ENCODE measurements at places on chromosomes 7 and 10. TPM values are rescaled to one million over a fixed set of nuclear protein-coding genes. Genes with fewer than 3 reads are reported as not detected.

Gene C7orf33
- not detected for total RNA-seq

Gene UPK3B
- total RNA-seq, result not detected

Gene TAS2R4
- total RNA-seq, result 0.32 TPM

Gene TBC1D12
- total RNA-seq, result 9.6 TPM

Gene TUBAL3
- total RNA-seq, result not detected

Gene TAC1
- not detected for total RNA-seq

Gene TRIM73
- 0.50 TPM for total RNA-seq

Gene ZNF804B
- not detected for total RNA-seq

Gene ADARB2
- 0.56 TPM for total RNA-seq

Gene SH2B2
- 2.5 TPM for total RNA-seq

Gene KCND2
- total RNA-seq, result 0.08 TPM

Gene CAV1
- total RNA-seq, result 18.2 TPM

Gene CLEC5A
- not detected for total RNA-seq

Gene STOX1
- 1.8 TPM for total RNA-seq

Gene LRWD1
- 37.2 TPM for total RNA-seq

Gene SORCS3
- 0.05 TPM for total RNA-seq

Gene PCDH15
- total RNA-seq, result 0.34 TPM

- DNase-seq, result no peak
Observed at GRCh38 chr7:112154690-112155089, 51.5 kb downstream of the DOCK4 start.

GRCh38 chr7:155296006-155296787, 1.5 kb upstream of the INSIG1 start:
- DNase-seq, result no peak

GRCh38 chr7:31443457-31443856, 70.4 kb upstream of the ITPRID1 start:
- peak; percentile 80 for DNase-seq

GRCh38 chr7:55250313-55250712, 114.8 kb upstream of the LANCL2 start:
- DNase-seq, result peak; percentile 78

DNA sequence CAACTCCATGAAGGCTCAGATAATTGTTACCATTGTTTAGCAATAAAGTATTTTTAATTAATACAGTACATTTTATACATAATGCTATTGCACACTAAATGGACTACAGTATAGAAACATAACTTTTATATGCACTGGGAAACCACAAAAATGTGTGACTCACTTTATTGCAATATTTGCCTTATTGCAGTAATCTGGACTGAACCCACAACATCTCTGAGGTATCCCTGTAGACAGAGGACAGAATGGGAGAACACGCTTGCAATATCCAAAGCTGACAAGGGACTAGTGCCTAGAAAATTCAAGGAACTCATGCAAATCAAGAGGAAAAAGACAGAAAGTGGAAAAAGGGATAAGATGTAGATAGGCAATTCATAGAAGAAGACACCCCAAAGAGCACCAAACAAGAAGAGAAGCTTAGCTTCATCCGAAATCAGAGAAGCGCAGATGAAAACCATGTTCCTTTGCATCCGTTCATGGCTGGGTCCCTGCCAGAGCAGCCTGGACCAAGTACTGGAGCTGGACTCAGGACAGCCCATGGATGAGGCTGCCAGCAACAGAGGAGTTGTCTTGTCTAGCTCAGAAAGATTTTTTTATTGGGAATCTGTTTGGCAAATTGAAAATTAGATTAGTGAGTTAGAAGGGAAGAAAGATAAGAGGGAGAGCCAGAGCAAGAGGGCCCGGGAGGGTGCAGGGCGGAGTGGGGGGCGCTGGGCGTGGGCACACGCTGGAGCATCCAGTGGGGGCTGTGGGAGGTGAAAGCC, 16.0 kb upstream of the GALNTL5 start:
- no peak for DNase-seq

DNA sequence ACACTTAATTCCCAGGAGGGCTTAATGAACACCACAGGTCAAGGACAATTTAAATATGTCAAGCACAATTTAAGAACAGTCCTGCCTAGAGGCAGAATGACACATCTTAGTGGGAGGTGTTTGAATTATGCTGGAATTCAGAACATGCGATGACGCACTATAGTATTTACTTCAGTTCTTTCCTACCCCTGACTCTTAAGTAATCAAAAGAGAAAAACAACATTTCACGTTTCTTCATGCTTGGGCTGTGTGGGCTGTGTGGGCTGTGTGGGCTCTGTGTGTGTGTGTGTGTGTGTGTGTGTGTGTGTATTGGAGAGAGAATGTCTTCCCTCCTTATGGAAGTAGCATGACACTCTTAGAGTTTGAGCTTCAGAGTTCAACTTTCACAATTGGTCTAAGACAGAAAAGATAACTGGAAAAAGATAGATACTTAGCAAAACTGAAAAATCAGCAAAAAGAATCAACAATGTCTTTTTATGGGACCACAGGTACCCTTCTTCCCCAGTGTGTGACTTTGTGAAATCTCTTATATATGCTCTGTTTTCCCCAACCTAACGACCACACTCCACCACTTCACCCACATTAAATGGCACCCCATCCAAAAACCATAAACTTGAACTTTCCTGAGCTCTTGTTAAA, 33.7 kb upstream of the CABCOCO1 start:
- no peak for DNase-seq

- DNase-seq, result no peak
Observed at GRCh38 chr7:37065779-37066271, 341.5 kb upstream of the AOAH start.

DNA sequence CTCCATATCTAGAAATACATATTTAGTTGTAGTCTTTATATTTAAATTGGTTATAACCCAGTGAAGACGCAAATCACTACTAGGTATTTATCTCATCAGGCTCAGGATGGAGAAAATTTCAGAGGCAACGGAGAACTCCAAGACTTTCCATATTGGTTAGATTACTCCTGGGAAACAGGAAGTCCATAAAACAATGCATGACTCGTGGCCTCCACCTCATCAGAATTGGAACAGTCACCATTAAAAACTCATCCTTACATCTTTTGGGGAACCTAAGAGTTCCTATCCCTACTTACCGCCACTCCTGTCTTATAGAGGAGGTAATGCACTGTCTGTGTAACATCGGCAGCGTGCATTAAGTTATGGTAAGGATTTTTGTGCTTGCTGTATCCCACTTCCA, 177.6 kb downstream of the PPP1R17 start:
- DNase-seq, result no peak

GRCh38 chr7:105656922-105657521, 75.7 kb upstream of the EFCAB10 start:
- DNase-seq, result peak; percentile 86

- peak; percentile 29 for DNase-seq
Observed at GRCh38 chr10:10687751-10688150, 329.9 kb upstream of the CELF2 start.

GRCh38 chr10:62692085-62692484, 112.4 kb upstream of the ADO start:
- DNase-seq, result no peak

DNA sequence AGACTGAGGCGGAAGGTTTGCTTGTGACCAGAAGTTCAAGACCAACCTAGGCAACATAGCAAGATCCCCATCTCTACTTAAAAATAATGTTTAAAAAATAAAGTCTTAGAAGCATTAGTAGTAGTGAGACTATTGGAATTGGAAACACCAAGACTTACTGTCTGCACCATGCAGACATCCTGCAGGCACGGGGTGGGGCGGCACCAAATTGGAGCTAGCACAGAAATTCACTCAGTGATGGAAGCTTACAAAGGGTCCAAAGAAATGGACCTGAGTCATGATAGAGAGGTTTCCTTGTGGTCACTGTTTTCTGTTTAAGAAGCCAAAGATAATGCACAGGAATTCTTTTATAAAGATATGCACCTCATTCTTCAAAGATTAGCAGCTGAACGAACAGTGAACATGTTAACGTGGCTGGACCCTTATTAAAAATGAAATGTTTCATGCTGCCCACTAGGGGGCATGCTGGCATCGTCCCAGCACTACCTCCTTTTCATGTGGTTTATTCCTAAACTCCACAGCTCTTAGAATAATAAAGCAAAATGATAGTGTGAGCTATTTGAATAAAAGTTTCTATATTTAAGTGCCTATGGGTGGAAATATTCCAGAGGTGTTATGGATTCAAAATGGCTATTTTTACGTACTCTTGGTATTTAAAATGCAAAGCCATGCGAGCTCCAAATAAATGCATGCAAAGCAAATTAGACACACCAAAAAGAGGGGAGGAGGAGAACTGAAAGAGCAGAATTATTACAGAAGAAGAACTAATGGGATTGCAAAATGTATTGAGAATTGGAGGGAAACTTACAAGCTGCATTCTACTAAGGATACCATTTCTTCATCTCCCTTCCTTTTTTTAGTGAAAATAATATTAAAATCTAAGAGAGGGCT, 28.6 kb downstream of the PDSS1 start:
- DNase-seq, result peak; percentile 56

DNA sequence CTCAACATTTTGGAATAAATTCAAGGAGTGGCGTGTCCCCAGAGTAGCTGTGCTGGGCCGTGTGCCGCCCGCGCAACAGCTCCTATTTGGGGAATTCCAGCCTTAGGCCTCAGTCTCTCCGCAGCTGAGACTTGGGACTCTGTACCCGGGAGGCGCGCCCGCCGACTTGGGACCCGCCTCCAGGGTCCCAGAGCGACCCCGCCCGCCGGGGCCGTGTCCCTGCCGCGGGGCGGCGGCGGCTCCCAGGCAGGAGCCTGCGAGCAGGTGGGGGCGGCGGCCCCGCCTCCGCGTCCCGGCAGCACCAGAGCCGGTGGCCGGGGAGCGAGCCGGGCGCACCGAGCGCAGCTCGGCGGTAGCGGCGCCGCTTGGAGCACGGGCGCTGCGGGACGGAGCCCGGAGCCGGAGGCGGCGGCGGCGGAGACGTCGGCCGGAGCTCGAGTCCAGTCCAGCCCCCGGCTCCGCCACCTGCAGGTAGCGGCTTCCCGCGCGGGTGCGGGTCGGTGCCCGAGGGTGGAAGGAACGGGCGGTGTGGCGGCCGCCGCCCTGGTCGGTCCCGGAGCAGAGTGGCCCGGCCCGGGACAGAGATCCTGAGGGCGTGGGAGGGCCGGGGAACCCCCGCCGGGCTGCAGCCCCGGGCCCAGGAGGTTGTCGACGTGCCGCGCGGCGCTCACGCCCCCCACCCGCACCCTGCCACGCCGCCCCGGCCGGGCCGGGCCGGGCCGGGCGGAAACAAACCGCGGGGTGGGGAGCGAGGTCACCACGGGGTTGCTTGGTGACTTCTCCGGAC, at the start of gene WIPF3:
WIPF3 (plus strand) TSS at position 301 of the 787 bp plus-strand sequence. CDS start 28,217 bp downstream, outside the sequence.
- DNase-seq, result no peak

DNA sequence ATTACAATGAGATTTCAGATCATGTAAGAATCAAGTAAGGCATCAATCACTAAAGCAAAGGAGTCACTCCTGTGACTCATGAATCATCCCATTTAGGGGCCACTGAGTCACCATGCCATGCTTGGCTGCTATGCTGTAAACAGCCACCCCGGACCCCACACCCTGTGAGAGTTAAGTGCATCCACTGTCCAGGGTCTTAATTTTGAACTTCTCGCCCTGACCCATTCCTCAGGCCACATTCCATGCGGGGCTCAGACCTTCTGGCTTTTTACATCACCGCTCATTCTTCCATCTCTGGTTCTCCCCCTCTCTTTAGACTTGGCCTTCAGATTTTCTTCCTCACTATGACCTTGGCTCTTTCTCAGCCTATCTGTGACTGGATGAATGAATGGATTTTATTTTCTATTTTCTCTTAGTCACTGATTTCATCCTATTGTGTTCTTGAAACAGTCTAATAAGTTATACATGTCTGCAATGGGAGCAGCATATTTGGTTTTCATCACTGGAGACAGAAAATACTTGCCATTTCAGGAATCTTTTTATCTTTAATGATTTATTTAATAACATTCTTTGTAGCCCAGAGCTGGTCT, 239.6 kb downstream of the SKIDA1 start:
- DNase-seq, result no peak

GRCh38 chr10:111756217-111757061, 427.1 kb downstream of the GPAM start:
- peak; percentile 95 for DNase-seq

- no peak for DNase-seq
Observed at GRCh38 chr10:22228167-22228938, 10.5 kb upstream of the EBLN1 start.

DNA sequence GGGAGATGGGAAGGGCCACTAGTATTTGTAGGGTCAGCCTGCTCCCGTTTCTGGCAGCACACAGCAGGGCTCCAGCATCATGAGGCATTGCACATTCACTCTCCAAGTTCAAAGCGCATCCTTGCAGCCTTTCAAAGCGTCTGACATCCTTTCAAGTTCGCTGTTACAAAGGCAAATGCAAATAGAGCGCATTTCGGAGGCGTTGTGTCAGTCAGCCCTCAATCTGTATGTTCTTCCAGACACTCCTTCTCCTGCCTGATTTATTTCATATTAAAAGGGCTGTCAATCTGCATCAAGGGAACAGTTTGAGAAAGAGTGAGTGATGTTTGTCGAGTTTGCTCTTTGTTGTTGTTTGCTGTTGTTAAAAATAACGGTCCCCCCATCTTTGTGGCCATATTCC, 188.5 kb downstream of the SNX10 start:
- DNase-seq, result no peak

- DNase-seq, result peak; percentile 49
Observed at GRCh38 chr10:110919971-110920881, 822 bp downstream of the SHOC2 start.

DNA sequence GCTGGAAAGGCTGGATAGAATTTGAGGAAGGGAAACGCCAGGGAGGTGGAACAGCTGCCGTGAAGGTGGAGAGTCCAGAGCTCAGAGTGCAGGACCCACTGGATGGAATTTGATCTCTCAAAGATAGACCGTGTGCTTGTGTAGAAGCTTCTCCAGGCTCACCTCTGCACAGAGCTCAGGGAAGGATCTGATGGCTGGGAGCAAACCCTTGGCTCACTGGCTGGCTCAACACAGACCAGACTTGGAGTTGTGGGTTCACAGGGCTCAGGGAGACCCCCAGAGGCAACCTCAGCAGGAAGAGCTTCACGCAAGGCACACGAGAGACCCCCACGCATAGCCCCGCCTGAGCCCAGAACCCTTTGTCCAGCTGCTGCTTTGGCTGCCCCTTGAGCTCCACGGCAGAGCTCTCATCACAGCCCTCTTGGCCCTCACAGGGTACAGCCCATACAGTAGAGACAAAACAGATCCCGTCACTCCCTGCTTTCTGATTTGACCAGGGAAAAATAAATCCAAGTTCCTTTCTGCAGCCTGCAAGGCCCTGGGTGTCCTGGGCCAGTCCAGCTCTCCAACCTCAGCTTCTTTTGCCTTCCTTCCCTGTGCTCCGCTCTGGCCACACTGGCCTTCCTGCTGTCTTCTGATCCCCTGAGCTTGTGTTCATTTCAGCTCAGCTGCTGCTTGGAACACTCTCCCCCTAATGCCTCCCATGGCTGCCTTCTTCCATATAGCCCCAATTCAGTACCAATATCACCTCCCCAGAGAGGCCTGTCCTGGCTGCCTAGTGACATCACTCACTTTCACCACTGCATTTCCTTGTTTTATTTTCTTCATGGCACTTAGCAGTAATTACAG, 26.3 kb downstream of the GHRHR start:
- no peak for DNase-seq
